ENCODE measurements at places on chromosomes 7 and 10.

DNA sequence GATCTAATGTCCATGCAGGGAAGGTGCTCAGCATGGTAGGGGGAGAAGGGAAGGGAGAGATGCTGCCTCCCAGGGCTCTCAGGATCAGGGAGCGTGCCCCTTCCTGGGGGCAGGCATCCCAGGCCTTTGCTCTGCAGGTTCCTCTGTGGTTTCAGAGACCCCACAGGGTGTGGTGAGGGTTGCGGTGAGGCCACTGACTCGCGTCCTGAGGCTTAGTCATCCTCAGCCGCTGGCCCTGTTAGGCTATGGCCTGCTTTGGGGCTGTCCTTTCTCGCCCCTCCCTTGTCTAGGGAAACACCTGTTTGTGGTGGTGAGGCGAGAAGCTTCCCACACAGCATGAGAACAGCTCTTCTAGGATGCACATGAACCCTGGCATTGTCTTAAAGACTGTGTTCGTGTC, 558.3 kb upstream of the FOXK1 start:
- peak; percentile 31 for DNase-seq

- peak; percentile 42 for DNase-seq
These were observed 953.3 kb downstream of the XPNPEP1 start for GRCh38 chr10:108970016-108970415.

- no peak for DNase-seq
These were observed 122.3 kb downstream of the SPDYE5 start for GRCh38 chr7:75614401-75614800.

GRCh38 chr7:44077061-44077460, 5.3 kb downstream of the POLM start:
- no peak for DNase-seq

DNA sequence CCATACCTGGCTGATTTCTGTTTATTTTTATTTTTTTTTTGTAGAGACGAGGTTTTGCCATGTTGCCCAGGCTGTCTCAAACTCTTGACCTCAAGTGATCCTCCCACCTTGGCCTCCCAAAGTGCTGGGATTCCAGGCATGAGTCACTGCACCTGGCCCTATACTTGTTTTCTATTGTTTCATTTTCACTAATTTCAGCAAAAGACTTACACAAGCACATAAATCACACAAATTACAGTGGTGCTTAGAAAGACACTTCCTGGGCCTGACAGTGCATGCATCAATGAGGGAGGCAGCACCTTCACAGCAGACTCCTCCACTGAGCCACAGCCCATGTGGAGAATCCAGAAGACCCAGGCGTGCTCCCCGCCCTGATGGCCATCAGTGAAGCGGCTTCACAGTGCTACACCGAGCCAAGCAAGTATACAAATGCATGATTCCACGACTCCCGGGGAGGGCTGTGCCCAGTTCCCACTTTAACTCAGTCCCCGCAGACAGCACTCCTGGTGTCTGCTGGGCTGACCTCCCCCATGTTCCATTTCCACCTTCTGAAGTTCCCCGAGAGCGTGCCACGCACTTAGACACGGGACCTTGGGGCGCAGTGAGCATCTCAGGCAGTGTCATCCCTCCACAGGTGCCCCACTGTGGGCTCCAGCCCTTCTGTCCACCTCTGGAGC, 20.6 kb downstream of the PITRM1 start:
- DNase-seq = no peak

GRCh38 chr10:71250405-71250804, 38.0 kb downstream of the UNC5B start:
- DNase-seq = no peak

DNA sequence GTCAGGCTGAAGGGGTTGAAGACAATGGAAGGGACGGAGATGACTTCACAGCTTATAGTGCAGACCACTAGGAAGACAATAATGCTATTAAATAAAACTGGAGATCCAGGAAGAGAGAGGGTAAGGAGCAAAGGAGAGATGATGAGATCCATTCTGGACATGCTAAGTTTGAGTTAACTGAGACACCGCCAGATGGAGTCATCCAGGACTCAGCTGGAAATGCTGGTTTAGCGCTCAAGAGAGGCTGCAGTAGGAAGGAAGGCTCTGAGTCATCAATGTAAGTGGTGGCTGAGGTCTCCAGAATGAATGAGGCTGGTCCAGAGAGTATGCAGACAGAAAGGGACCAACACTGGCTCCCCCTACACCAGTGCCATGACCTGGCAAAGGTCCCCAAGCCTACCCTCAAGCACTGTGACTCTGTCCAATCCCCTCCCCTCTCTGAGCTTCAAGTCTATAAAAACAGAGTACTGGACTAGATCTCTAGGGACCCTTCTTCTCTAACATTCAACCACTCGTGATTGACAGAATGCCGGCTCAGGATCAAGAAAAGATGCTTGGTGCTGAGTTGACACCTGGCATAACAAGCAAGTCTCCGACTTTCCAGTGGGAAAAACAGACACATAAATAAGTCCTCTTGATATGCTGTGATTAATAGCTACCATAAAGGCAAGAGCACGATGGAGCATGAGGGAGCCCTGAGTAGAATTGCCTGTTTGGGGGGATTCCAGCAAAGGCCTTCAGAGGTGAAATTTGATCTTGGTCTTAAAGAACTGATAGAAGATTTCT, 8.9 kb downstream of the GFRA1 start:
- DNase-seq = peak; percentile 70

- no peak for DNase-seq
These were observed 144.8 kb upstream of the RET start for GRCh38 chr10:42932116-42932515.

DNA sequence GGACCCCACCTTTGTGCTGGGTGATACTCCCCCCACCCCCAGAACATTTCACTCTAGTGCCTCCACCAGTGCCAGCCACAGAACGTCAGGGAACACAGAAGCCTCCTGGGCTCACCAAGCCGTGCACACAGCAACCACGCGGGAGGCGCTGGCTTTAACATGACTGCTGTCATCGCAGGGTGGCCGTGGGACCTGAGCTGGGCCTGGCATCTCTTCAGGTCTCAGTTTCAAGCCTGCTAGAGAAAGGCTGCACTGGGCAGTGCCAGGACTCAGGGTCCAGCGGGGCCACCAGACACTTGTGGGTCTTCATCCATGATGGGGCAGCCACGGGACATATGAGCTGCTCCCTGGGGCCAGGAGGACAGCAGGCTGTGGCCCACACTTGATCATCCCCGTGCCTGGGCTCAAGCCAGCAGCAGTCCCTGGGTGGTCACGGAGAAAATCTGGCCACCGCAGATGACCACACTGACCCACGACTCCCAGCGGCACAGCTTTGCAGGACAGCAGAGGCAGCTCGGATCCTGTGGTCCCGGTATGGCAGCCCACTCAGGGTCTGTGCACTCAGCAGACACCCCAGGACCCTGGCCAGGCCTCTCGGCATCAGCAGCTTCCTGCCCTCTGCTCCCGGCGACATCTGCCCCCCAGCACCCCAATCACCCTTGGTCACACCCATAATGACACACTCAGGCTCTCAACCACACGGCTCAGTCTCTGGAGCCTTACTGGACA, 44.2 kb downstream of the CAMK2B start:
- no peak for DNase-seq

DNA sequence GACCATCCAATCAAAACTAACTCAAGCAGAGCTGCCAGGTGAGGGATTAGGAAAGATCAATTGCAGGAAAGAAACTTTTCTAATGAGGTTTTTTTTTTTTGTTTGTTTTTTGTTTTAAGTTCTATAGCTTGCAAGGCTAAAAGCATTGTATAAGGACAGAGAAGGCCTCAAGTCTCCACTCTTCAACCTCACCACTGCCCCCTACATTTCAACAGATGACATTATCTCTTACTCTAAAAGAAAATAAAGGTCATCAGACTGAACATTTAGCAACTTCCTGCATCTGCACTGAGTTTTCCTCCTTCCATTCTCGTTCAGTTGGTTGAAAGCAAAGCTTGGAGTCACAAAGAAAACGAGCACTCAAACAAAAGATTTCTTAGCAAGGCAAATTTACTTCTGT, 45.2 kb upstream of the EXOC4 start:
- no peak for DNase-seq

GRCh38 chr10:94076325-94076841, 82.7 kb downstream of the PLCE1 start:
- peak; percentile 82 for DNase-seq

- no peak for DNase-seq
These were observed 162.3 kb upstream of the AHR start for GRCh38 chr7:17136126-17136525.

DNA sequence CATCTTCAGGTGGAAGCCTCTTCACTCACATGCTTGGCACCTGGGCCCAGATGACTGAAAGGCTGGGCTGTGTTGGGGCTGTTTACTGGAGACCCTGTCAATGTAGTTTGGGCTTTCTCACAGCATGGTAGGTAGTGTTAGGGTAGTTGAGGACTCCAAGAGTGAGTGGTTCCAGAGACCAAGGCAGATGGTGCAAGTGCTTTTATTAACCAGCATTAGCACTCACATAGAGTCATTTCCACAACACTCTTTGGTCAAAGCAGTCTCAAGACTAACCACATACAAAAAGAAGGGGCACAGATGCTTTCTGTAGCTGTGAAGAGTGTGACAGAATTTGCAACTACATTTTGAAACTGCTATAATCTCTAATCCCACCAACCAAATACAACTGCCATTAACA, 135.0 kb downstream of the RTKN2 start:
- no peak for DNase-seq

DNA sequence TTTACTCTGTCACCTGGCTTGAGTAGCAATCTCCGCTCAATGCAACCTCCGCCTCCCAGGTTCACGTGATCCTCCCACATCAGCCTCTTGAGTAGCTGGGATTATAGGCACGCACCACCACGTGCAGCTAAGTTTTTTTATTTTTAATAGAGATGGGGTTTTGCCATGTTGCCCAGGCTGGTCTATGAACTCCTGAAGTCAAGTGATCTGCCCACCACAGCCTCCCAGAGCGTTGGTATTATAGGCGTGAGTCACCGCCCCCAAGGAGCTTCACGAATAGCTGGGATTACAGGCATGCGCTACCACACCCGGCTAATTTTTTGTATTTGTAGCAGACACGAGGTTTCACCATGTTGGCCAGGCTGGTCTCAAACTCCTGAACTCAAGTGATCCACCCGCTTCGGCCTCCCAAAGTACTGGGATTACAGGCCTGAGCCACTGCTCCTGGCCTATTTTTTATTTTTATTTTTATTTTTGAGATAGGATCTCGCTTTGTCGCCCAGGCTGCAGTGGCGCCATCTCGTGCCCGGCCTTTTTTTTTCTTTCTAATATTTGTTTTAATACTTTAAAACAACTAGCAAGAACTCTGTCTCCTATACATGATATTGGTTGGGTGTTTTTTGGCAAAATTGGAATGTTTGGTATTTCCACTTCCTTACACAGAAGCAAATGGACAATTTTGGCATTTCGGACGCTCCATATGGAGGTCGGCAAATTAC, 1.1 kb downstream of the EFCAB10 start:
- peak; percentile 14 for DNase-seq

DNA sequence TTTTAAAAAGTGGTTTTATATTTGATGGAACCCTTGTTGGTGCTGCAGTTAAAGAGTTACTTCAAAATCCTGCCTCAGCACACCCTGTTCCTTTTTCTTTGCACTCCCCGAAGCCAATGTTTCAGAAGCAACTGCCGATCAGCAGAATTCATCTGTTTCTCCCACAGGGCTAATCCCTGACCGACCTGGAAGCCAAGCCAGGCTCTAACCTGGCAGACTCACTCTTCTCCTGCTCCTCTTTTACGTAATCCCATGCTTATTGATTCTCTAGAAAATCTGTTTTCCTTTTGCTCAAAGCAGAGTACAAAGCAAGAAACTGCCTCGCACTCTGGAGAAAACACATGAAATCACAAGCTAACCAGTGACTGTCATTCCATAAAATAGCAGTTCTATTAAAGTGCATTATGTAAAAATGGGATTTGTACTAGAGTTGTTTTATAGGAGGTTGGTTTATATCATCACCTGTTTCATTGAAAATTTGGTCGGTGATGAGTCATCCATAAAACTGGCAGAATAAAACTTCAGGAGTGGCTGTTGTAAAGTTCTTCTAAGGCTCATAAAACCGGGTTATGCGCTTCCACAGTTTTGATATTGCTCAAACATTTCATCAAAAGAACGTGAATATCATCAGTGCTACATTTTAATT, 99.9 kb downstream of the CNTNAP2 start:
- no peak for DNase-seq

DNA sequence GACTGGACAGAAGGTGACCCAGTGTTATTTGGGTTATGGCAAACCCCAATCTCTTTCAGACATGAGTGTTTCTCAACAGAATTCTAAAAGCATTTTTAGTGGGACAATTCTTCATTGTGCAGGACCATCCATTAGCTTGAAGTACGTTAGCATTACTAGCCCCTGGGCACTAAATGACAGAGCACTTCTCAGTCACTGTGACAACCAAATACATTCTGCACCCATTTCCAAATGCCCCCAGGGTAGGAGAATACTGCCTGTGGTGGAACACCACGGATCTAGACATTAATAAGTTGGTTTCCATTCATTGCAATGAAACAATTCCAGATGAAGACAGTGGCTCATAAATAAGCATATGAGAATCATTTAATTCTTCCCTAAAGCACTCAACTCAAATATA, 102.4 kb upstream of the FRMD4A start:
- DNase-seq = no peak

DNA sequence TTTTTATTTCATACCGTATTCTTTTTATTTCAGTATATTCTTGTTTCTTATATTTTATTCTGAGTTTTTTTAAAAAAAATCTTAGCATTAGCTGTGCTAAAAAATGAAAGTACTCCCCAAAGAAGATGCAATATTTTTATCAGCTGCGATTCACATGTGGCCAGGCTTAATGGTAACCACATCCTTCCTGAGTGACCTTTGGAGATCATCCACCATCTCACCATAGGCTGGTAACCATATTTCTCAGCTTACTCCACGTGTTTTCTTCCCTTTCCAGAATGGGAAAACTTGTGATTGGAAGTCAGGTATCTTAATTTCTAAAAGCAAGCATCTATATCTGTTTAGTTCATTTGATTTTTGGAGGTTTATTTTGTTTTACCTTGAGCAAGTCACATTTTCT, 18.8 kb upstream of the LIPM start:
- peak; percentile 45 for DNase-seq

DNA sequence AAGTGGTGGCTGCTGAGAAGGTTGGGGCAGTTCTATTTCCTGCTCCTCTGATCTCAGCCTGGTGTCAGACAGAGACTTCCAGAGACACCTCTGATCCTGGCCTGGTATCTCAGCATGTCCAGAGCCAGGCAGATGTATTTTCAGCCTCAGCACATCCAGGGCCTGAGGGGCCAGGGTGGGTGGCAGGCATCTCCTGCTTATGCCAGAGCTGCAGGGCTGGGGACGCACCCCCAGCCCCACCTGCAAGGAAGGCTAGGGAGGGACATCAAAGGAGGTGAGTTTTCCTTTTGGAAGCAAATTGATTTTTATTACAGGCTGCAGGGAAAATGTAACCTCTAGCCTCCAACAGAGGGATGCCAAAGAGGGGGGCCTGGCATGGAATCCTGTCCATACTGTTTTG, 36.7 kb downstream of the CFAP46 start:
- DNase-seq = no peak
